Stimulated activated CD4-positive, alpha-beta T cell treated with anti-CD3 and anti-CD28 coated beads, Interleukin-1b, Interleukin-23, amount 100 ng/mL, for 1 hour (primary cell): ENCODE measurements at places on chromosomes 4 and X.

- DNase-seq: no peak
Observed at GRCh38 chrX:119971184-119971583, 27.6 kb upstream of the NKAP start.

DNA sequence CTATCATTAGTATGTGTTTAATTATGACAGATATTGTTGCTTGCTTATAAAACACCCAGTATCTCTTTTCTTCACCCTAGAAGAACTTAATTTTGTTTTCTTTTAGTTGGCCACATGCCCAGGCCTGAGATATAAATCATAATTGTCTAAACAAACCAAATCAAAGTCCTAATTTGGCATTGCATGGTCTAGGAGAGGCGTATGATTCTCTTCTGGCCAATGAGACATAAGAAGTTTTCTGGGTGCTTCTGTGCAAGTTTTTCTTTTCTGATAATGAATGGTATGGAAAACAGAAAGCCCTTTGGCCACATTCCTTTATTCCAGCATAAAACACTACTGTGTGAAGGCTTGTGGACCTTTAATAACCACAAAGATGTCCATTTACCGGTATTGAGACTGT, 192.9 kb upstream of the CTSO start:
- no peak for DNase-seq

DNA sequence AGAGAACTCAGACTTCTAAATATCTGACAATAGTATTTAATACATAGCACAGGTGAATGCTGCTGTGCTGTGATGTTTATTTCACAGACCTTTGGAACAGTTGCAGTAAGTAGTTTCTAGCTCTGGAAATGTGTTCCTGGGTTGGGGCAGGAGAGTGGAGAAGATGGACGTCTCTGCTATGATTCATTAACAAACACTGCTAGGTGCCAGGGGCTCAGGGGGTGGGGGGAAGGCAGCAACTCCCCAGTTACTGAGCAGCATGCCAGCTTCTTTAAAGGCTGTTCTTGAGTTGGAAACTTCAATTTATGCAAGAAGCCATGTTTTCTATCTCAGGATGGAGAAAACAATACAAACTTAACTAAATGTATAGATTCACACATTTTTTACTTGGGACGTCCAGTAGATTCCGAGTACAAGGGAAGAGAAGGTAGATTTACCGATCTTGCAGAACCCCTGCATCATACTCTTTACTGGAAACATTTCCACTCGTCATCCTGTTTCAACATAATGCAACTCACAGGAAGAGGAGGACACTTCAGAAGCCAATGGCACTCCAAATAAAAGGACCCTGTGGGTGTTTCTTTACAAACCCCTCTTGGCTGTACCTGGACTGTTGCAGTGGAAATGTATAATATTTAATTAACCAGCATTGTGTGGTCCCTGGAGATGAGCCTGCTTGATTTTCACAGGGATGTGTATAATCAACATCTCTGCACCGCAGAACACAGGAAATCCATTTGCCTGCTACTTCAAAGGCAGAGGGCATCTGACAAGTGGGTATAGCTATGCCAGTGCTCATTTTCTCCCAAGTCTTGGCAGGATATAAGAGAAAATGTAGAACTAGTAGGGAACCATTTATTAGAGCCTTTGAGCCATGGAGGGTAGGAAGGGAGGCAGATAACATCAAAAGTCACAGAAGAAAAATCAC, 171.4 kb downstream of the SH3KBP1 start:
- no peak for DNase-seq

GRCh38 chrX:73977542-73978169, 326.3 kb upstream of the ZCCHC13 start:
- DNase-seq: no peak

DNA sequence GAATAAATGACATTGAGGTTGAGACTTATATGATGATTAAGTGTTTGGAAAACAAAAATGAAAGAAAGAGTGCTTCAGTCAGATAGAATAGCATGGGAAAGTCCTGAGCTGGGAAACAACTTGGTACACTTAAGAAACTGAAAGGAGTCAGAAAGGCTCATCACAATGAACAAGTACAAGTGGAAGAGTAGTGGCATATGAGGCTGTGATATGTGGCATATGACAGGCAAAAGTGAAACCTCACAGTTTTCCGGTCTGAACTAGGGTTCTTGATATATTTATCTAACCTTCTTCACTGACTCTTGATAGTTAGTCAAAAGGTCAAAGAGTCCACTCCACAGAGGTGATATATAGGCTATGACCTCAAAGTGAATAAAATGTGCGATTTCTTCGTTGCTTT, 537.1 kb upstream of the CXorf51A start:
- no peak for DNase-seq

GRCh38 chr4:30600246-30601017, 119.7 kb upstream of the PCDH7 start:
- DNase-seq: no peak

DNA sequence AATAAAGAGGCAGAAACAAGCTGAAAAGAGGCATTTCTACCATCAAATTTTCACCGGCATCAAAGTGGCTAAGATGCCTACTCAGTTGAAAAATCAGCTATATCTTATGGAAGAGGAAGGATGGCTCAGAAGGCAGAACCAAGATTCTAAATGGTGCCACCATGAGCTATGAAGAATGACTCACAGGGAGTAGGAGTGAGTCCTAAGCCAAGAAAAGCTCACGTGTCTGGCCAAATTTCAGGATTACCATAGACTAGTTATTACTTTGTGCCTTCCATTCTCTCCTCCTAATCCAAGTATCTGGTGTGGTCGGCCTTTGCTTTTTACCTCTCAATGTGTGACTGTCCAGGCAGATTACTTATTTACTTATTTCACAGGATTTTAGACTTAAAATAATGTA, 54.8 kb downstream of the BMP3 start:
- DNase-seq: no peak

DNA sequence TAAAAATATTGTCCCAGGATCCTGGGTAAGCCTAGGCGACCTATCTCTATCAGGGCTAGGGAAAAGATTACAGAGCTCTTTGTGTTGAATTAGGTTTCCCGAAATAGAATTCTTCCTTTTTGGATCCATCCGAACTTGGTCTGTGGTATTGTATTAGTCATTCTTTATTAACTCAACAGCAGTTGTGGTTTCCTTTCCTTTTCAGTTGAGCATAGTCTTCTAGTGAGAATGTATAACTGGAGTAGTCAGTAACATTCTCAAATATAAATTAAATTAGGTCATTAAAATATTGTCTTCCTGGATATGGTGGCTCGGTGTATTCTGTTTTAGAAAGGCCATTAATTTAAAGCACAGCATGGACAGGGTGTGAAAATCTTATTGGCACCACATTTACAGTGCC, 520.4 kb downstream of the NLGN4X start:
- no peak for DNase-seq

- no peak for DNase-seq
Observed at GRCh38 chr4:66300336-66300934, 630.1 kb upstream of the EPHA5 start.

GRCh38 chr4:31613946-31614623, 893.9 kb downstream of the PCDH7 start:
- DNase-seq: no peak

- DNase-seq: no peak
Observed at GRCh38 chr4:149102765-149103164, 660.6 kb upstream of the NR3C2 start.

GRCh38 chr4:18816228-18816895, 794.8 kb upstream of the LCORL start:
- DNase-seq: no peak

DNA sequence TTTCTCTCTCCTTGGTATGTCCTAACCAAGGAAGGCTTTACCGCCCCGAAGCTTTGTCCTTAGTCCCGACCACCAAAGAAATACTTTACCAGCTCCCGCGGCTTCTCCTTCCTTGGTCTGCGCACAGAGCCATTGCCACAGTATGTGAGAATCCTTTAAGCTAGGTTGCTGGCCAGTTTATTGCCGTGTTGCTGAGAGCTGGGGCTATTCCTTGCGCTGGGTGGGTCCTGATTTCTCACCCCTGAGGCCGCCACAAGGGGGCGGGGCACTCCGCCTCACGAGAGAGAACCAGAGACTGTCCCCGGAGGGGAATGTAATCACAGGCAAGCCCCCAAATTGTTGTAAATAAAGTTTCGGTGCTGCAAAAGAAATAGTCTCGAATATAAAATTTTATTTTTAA, 331.0 kb upstream of the PCDH10 start:
- DNase-seq: no peak

DNA sequence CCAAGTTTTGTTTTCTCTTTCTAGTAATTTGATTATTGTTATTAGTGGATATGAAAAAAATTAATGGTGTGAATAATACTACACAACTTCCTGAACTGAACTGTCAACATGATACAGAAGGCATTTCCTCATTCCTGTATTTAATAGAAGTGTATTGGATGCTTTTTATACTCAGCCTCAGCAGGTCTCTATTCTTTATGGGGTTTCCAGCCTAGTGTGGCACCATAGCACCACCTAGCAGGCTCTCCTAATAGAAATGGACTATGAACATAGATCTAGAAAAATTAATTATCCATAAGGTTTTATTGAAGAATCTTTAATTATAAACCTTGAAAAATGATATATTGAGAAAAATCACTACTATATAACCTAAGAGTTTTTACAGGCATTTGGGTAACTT, 52.4 kb downstream of the GLRB start:
- no peak for DNase-seq

DNA sequence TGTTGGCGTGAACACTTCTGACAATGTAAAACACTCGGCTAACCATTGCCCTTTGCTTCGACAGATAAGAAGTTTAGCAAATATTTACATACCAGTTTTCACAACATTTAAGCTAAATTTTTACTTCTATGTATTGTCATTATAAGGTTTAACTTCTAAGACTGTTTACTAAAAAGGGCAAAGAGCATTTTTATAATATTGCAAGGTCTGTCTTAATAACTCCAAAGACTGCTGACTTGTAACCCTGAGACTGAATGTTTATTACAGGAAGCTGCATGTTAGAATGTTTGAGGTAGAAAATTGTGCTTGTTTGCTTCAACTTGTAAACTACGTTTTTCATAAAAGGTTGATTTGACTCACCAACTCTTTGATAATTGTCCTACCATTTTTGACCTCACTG, 213.2 kb upstream of the RPS6KA3 start:
- DNase-seq: no peak

GRCh38 chrX:44344687-44345086, 1.2 kb upstream of the EFHC2 start:
- no peak for DNase-seq

GRCh38 chrX:100649550-100650356, 5.8 kb downstream of the SRPX2 start:
- no peak for DNase-seq

GRCh38 chrX:112768563-112768962, 72.1 kb downstream of the AMOT start:
- no peak for DNase-seq

GRCh38 chr4:27278615-27279375, 418.2 kb downstream of the STIM2 start:
- no peak for DNase-seq

- DNase-seq: no peak
Observed at GRCh38 chrX:72373136-72373535, 67.4 kb upstream of the CITED1 start.

- no peak for DNase-seq
Observed at GRCh38 chrX:3669841-3670475, 43.5 kb downstream of the PRKX start.

- no peak for DNase-seq
Observed at GRCh38 chr4:159549098-159549518, 446.2 kb downstream of the RAPGEF2 start.

- DNase-seq: no peak
Observed at GRCh38 chr4:4820261-4820660, 39.2 kb upstream of the MSX1 start.

GRCh38 chr4:156545003-156545785, 426.4 kb downstream of the PDGFC start:
- DNase-seq: no peak

DNA sequence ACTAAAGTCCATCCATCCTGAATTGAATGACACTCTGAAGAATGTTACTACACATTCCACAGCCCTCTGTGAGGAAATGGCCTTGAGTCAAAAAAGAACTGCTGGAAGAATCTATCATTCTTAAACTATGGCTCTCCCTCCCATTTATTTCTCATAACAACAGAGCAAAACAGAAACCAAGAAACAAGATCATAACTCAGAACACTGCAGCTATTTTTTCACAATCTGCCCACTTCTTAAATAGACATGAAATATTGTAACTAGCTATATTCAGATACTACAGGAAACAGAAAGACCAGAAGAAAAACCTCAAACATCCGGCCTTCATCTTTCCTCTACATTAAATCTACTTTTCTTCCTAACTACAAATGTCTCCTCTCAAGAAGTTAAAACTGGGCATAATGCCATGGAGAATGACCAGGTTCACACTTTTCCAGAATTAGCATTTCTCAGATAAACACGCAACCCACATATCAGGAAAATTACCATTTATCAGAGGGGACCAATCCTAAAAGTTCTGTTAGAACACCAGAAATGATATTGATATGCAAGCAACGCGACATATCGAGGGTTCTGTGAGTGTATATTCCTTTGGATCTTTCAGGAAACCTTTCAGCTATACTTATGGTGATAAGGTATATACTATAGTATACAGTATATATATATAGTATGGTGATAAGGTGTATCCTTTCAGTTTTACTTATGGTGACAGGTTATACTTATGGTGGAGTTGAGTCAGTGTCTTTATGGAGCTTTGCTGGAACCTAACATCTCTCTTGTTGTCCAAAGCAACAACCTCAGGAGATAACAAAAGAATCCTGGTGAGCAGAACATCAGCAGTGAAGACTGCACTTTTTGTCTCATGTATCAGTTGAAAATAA, 60.4 kb upstream of the IRF2 start:
- no peak for DNase-seq

DNA sequence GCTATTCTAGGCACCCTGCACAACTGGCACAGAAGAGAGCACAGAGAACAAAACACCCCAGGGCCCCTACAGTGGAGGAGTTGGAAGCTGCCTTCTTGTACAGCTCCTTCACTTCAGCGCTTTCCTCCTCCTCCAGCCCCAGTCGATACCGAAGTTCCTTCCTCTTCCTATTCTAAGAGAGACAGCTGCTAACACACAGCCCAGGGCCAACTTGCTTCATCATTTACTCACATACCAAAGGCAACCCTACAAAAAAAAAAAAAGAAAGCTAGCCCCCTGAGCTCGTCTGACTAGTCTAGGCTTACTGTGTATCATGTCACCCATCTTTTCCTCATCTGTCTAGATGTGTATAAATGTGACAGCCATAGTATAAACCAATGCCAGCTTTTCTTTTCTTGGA, 64.5 kb downstream of the MID1 start:
- DNase-seq: no peak

- DNase-seq: no peak
Observed at GRCh38 chr4:146436423-146437162, 85.1 kb downstream of the SLC10A7 start.
